ENCODE measurements at places on chromosomes 5 and 9.

DNA sequence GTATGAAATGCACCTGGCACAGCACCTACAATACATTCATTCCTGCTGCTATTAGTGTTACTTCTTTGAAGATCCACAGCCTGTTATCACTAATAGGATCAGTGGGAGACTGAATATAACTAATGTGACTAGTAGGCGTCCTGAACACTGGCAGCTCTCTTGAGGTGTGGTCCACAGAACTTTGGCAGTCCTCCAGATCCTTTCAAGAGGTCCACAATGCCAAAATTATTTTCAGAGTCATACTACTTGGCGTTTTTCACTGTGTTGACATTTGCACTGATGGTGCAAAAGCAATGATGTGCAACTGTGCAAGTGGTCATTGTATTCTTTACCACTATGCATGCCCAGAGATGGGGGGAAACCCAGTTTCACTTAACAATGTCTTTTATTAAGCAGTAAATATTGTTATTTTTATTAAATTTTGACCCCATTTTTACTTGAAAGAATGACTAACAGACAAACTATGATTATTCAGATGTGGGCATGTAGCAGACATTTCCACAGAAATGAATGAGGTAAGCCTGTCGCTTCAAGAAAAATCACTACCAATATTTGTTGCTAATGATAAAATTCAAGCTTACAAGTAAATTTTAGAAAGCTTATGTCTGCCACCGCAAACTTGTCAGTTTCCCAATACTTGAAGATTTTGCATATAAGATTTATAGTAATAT lies 48.9 kb downstream of the ADRB2 start:
- no peak for DNase-seq

GRCh38 chr5:134569758-134570364 lies 44.4 kb downstream of the JADE2 start:
- DNase-seq = no peak

DNA sequence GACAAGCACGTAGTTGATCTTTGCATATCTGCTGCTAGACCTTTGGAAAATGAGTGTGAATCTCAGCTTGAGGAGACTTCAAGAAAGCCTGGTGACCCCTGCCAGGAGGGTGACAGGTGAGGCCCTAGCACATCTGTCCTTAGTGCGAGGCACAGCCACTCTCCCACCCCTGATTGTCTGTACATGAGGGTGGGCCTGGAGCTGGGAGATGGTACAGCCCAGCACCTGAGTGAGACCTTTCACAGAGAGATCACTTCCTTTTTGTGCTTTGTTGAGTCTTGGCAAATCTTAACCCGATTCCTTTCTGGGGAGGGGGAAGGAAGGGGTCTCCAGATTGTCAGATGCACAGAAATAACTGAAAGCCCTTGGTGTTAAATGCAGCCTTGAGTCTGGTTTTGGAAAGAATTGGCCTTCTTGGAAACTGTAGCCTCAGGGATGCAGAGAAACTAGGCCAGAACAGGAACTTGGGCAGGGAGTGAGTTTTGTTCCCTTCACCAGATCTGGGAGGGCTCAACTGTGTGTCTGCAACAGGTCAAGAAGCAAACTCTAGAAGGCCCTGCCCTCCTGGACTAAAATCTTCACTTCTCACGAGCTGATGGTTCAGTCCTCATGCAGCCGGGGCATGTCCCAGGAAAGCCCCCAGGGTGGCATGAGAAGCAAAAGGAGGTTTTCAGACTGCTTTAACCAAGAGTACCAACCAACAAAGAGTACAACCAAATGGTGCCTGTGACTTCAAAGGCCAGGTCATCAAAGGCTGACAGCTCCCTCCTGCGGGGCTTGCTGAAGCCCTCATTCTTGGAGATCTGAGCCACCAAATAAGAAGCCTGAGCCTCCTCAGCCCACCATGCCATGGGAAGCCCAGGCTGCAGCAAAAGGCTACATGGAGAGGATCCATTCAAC lies 20.8 kb upstream of the SEMA4D start:
- no peak for DNase-seq

GRCh38 chr9:114223564-114224246 lies 68.4 kb downstream of the COL27A1 start:
- no peak for DNase-seq

- DNase-seq = no peak
Measured at GRCh38 chr5:157821822-157822622, 36.9 kb downstream of the CLINT1 start.
